Activated CD8-positive, alpha-beta memory T cell treated with anti-CD3 and anti-CD28 coated beads, Interleukin-2, amount 50 U/mL, for 48 hours (primary cell): ENCODE measurements at places on chromosomes 3 and 15.

- no peak for DNase-seq
These were observed 34.1 kb downstream of the DHX36 start for GRCh38 chr3:154290187-154290586.

DNA sequence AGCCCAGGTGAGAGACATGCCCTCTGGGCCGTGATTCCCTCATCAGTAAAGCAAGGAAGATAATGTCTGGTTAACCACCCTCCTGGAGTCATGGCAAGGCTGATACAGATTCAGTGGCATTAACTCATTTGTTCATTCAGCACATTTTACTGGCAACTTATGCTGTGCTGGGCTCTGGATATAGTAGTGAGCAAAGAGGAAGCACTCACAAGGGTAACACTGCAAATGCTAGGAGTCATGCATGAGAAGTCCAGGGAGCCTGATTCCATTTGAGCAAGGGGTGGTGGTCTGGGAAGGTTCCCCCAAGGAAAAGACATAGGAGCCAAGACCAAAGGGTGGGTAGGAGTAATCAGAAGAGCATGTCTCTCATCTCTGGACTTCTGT lies 50.2 kb downstream of the SMAD3 start:
- DNase-seq = no peak

GRCh38 chr3:58037141-58037910 lies 29.1 kb downstream of the FLNB start:
- no peak for DNase-seq

DNA sequence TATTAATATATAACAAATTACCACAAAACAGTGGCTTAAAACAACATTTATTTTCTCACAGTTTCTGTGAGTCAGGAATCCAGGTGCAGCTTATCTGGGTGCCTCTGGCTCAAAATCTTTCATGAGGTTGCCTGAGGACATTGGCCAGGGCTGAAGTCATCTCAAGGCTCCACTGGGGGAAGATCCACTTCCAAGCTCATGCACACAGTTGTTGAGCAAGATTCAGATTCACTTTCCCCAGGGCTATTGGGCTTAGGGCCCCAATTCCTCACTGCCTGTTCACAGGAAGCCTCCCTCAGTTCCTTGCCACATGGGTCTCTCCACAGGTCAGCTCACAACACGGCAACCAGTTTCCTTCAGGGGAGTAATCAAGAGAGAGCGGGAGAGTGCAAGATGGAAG lies 35.0 kb downstream of the RFTN1 start:
- no peak for DNase-seq

DNA sequence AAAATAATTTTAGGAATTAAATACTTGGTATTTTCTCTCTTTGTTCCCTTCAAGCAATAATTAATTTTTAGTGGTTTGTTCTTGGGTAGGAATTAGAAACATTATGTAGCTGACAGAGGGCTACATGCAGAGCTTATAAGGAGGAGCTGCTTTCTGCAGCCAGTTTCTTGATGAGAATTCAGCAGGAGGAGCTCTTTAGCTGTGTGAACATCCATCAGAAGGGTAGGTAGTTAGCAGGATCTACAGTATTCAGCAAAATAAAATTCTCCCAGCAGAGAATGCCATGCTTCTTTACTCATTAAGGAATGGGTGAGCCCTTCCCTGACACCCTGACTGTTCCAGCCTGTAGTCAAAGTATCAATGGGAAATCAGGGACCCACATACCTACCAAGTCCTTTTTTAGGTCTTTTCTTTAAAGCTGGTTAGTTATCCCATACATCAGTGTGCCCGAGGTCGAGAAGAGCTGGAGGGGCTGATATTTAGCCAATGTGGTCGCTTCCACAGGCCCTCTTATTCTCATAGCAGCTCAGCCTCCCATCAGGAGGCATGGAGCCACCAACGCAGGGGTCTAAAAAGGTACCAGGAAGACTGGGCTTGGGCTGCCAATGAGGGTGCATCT lies 54.0 kb downstream of the KCNAB1 start:
- DNase-seq = no peak

DNA sequence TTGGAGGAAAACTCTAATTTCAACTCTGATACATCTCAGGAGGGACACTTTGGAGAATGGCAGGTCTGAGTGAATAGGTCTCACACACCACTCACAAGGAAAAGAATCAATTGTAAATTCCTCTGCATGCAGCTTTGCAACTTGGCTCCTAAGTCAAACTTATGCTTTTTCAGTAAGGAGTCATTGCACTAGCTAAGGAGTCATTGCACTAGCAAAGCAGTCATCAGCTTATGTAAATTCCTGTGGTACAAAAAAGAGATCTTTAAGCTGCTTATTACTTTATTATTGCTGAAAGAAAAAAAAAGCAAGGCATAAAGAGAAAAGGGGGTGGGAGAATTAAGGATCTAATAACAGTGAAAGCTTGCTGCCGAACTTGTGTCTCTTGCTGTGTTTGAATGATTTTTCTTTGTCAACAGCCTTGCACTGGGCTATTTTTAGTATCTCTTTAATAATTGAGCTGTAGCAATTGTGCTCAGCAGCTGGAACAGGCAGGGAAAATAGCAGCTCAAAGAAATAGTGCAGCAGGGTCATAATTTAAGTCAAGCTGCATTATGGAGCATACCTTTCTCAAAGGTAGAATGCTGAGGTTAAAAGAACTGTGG lies 154.3 kb upstream of the ARPP21 start:
- no peak for DNase-seq

GRCh38 chr3:188513662-188514328 lies 359.8 kb downstream of the LPP start:
- no peak for DNase-seq

- no peak for DNase-seq
These were observed 117.7 kb downstream of the GBE1 start for GRCh38 chr3:81643721-81644120.

DNA sequence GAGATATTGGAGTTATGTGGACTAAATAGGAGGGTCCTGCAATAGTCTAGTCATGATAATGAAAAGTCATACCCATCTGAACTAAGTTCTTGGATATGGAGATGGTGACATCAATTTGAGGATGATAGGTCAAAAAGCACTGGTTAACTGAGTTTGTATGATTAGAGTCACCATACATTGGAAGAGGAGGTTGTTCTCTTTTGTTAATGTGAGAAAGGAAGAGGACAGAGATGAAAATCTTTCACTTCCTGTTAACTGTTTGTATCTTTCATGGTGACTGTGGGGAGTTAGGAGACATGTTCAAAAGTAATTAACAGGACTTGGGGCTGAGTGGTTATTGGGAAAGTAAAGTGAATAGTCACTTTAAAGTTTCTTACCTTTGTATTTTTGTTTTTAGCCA lies 11.1 kb downstream of the TMEM62 start:
- no peak for DNase-seq

DNA sequence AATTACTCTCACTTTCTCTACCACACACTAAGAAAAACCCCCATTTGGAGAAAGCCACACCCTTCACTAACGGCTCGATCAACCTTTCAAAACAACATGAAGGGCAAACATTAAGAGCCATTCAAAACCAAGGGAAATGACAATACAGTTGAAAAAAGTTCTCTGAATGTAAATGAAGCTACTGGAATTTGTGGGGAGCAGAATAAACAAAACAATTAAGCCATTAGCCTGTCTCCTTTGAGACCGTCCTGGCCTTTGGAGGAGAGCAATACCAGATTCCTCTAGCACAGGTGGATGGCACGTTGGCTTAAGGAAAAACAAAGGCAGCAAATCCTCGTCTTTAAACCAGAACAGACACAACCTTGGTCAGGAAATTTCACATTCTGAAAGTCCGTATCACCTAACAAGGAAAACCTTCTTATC lies 18.7 kb downstream of the MYO1E start:
- DNase-seq = no peak

DNA sequence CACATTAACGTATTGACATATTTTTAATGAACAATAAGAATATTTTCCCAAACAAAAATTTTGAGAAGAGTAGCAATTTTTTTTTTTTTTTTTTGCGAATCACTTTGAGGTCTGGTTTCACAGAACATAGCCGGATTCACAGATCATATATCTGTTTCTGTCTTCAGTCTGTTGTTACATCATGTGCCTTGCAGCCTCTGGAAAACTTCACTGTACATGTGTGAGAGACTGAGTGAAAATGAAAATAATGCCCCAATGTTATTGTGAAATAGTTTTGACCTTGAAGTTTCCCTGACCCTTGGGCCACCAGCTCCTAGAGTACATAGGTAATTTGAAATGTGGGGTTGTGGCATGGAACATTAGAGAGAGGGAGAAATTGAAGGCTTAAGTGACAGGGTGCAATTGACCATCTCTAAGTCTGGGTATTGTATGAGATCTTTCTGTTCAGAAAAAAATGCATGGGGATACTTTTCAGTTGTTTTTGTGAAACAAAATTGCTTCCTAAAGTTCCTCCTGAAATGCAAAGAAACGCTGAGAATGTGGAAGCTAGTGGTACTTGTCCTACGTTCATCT lies 14.0 kb downstream of the ITPR1 start:
- no peak for DNase-seq

GRCh38 chr15:92864127-92864814 lies 35.9 kb upstream of the CHD2 start:
- DNase-seq = no peak

- no peak for DNase-seq
These were observed 720.2 kb downstream of the MCTP2 start for GRCh38 chr15:94951538-94951937.

- no peak for DNase-seq
These were observed 543.4 kb downstream of the GBE1 start for GRCh38 chr3:81218023-81218422.

GRCh38 chr3:138398791-138399575 lies 35.4 kb upstream of the ESYT3 start:
- no peak for DNase-seq

DNA sequence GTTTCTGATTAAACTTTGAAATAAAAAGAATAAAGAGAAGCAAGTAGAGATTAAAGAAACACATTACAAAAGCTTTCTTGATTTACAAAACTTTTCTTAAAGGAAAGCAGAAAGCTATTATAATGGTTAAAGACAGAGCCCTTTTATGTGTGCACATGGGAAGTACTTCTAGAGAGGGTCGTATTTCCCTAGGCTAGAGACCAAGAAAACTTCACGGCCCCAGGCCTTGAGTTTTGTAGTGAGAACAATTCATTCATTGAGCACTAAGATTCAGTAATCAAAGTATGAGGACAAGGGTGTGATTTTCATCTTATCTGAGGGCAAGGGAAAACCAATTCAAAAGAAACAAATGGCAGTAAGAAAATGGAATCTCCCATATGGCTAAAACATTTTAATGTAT lies 854.1 kb downstream of the ROBO1 start:
- no peak for DNase-seq

DNA sequence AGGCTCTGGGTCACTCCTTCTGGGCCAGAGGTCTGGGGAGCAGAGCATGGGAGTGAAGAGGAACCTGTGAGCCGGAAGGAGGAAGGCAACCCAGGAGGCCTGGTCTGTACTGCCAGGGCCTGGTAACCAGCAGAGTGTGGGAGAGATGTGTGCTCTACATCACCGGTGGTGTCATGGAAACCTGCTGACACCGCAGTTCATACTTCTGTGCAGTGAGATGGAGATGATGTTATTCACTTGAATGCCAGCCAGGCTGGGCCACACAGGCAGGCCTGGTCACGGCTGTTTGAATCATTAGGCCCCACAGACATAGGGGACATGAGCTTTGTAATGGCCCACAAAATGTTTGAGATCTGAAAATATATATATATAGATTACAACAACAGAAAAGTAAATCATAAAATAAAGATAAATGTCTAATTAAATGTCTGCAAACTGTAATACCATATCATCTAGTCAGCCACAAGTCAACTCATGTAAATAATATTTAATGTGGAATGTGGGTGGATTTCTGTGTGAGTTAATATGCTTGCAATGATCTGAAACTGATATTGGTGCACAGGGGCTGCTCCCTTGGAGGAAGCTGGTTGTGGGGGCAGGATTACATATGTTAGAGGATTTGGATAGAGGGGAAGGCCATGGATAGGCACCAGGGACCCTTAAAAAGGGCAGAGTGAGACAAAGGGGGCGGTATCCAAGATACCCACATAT lies 108.5 kb upstream of the PFN2 start:
- DNase-seq = no peak

DNA sequence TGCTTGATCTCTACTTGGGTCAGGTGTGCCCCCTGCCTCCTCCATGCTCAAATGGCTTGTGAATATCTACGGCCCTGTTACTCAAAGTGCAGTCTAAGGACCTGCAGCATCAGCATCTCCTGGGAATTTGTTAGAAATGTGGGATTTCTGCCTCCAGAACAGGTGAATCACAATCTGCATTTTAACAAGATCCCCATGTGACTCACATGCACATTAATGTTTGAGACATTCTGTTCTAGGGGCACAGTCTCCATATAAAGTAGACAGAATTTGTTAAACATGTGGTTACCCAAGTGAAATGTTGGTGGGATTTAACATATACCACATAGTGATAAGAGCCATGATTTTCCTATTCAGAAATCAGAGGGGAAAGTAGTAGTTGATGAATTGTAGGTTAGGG lies 256.2 kb downstream of the NR1D2 start:
- DNase-seq = no peak

DNA sequence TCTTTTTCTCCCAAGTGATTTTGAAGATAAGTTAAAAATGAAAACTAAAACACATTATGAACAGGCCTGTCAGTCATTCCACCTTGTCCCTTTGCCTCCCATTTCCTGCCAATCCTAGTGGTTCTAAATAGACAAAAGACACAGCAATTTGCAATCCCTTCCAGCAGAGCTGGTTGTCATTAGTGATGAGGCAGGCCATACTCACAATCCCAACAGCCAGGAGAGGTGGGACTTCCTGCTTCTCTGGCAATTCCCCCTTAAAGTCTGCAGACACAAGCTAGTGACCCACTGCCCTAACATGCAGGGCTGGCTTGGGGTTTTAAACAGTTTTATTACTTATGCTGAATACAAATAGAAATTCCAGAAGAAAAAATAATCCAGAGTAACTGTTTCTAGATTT lies 38.4 kb upstream of the RBP1 start:
- DNase-seq = no peak

DNA sequence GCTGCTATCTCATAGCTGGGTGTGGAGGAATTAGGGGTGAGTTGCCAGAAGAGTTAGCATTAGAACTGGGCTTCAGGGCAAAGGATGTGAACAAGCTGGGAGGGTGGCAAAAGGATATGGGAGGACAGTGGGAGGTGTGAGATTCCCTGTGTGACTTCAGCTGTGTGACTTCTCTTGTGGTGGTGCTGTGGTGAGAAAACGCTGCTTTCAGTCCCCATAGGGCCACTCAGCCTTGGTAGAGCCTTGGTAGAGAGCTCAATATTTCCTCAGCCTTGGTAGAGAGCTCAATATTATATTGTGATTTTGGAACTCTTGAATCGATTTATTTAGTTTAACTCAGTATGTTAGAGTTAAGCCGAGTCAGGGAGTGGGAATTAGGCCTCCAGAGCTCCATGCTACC lies 499.7 kb downstream of the EDEM1 start:
- no peak for DNase-seq

DNA sequence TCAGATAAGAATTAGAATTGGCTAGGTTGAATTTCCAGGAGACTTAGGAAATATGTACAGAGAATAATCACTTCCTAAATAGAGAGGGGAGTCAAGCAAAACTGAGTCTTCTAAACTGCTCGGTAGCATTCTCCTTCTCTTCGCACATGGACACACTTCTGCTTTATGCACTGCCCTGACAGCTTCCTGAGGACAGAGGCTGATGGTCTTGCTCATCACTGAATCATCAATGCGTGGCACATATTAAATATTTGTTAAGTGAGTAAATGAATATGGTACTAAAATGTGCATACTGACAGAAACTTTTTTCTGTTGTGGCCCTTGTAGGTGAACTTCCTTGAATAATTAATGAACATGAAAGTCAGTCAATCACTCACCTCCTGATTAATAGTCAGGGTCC lies 315.5 kb downstream of the FHIT start:
- no peak for DNase-seq
